Stimulated activated CD8-positive, alpha-beta memory T cell treated with anti-CD3 and anti-CD28 coated beads, Interleukin-12 subunit alpha, Interleukin-12 subunit beta, amount 100 ng/mL, for 1 hour (primary cell): ENCODE measurements at places on chromosomes 6 and 20.

GRCh38 chr6:138428944-138429598 lies 25.0 kb downstream of the HEBP2 start:
- DNase-seq: no peak

- no peak for DNase-seq
These were observed 52.3 kb downstream of the MBOAT1 start for GRCh38 chr6:20159781-20160540.

DNA sequence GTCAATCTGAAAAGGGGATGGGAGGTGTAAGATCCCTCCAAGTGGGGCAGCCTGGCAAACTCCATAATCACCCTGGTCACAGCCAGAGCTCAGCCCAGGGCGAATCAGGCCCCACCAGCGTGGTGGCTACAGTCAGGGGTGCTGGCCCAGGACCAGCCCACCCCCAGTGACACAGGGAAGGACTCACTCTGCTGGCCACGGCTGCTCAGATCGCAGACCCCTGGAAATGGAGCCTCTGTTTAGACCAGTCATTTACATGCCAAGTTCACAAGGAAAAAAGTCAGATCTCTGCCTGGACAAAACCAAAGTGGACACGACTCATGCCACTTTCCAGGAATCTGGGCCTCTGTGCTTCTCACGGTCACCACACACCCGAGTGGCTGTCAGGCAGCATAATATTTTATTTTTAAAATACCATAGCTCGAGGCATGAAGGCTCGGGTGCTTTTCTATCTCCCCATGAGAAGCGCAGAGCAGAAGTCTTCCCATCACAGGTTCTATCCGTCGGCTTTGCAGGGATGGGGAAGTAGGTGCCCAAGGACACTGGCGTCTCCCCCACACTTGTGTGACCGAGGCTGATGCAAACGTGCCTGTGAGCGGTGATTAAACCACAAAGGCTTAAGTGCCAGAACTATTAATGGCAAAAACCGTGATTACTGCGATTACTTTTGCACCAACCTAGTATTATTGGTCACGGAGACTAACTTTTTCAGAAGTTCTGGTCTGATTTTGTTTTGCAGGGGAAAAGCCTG lies 13.0 kb downstream of the PXDC1 start:
- DNase-seq: no peak

GRCh38 chr6:44245912-44246662 lies 814 bp upstream of the HSP90AB1 start:
- DNase-seq: peak; percentile 71

DNA sequence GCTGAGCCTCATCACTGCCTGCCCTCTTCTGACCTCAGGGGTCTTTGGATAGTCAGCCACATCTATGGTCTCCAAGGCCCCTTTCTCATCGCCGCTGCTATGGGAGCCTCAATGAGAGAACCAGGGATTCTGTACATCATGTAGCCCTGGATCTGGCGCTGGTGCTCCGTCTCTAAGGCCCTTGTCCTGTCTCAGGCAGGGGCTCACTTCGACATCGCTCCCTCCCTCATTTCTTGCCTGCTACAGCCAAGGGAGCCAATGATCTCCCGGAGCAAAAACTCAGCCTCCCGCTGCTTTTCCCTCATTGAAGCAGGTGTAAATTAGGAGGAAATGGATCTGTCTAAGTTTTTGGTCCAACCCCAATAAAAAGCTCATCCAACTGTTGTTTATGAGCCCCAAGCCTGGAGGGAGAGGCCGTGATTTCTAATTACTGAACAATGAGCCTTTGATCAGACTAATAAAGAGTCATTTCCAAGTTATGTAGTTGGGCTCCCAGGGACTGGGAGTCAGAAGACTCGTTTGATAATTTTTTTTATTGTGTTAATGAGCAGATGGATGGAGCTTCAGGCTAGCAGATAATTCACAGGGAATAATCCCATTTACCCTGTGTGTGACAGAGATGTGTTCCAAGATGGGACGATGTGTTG lies 30.9 kb downstream of the LBP start:
- no peak for DNase-seq

DNA sequence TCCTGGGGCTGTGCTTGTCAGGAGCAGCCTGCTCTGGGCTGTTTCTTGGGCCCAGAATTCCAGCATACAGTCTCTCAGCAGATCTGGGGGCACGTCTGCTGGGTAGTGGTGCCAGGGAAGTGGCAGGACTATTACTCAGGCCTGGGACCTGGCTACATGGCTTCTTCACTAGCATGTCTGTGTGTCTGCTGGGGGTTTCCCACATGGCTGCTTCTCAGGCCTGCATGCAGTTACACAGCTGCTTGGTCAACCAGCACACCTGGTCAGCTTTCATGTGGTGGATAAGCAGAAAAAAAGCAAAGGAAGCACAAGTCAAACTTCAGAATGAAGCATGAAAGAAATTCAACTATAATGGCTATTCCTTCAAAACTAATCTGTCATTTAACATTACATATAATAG lies 316.2 kb upstream of the NOX3 start:
- DNase-seq: no peak

GRCh38 chr6:26121141-26122004 lies 34.1 kb downstream of the HFE start:
- no peak for DNase-seq

- DNase-seq: no peak
These were observed 45.2 kb upstream of the PXDC1 start for GRCh38 chr6:3796719-3797041.

DNA sequence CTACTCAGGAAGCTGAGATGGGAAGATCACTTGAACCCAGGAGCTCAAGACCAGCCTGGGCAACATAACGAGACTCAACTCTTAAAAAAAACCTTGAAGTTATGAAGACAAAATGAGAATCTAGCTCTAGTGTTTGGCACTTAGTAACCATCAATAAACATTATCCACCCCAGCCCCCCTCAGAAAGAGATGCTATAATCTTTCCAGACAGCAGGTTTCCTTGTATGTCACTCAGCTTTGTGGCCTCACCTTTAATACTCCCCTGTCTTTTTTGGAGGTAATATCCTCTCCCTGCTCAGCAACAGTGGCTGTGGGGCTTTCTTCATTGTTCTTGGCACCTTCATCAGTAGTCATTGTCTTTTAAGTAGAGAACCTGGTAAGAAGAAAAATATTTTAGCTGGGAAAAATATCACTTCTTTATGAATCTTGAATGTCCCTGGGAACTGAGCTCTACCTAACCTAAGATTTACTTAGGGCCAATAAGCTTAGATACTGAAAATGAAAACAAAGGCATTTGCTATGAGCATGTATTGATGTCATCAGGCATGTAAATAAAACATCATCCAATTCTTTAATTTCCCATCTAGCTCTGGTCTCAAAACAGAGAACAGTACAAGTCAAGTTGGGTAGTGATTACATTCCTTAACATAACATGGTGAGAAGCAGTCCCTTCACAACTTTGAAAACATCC lies 46.1 kb downstream of the FKBP5 start:
- no peak for DNase-seq

DNA sequence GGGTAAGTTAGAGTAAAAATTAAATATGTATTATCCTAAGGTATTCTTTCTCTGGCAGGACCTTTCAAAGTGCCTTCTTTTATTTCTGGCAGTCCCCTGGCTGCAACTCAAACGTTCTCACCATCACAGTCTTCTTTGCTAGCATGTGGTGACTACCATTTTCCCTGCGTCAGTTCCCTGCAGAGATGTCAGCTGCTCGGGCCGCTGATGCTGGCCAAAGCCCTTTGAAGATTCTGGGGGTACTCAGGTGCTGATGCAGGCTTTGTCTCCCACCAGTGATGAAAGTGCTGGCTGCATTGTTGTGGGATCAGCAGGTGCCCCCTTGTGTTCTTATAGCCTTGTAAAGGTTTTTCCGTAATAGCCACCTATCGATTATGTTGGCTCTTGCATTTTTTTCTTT lies 140.1 kb downstream of the BTBD3 start:
- DNase-seq: no peak

- DNase-seq: no peak
These were observed 27.7 kb downstream of the MAP3K5 start for GRCh38 chr6:136764517-136764993.

GRCh38 chr20:17617212-17617867 lies 47.5 kb downstream of the DSTN start:
- DNase-seq: no peak

GRCh38 chr6:18492972-18493371 lies 105.8 kb downstream of the RNF144B start:
- no peak for DNase-seq

DNA sequence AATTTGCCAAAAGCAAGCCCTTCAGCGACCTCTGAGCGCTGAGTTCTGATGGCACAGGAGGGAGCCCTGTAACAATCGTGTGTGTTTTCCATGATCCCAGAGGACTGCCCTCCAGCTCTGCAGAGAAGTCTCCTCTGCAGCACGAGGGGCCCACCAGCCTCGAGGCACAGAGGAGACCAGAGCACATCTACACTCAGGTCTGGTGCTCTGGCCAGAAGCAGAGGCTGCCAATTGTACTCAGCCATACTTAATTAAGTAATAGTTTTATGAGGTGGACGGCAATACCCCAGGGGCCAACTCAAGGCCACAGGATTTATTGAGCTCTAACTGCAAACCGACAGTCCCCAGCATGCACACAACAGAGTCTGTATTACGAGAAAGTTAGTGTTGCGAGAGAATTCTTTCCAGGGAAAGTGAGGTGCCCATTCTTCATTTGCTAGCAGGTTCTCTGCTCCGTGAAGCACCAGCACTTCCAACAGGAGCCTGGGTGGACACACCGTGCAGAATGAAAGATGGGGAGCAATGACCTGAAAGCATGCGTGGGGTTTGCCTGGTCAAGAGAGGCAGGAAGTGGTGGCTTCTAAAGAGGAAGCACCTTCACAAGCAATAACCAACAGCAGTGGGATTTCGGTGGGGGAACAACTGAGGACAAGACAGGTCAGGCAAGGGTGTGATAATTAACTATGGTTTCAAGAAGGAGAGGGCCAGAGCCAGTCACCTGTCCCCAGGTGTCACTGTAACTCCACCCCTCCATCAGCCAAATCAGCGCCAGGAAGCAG lies 92.8 kb upstream of the FOXC1 start:
- DNase-seq: no peak

- DNase-seq: no peak
These were observed 3.8 kb upstream of the LPA start for GRCh38 chr6:160667639-160668481.

DNA sequence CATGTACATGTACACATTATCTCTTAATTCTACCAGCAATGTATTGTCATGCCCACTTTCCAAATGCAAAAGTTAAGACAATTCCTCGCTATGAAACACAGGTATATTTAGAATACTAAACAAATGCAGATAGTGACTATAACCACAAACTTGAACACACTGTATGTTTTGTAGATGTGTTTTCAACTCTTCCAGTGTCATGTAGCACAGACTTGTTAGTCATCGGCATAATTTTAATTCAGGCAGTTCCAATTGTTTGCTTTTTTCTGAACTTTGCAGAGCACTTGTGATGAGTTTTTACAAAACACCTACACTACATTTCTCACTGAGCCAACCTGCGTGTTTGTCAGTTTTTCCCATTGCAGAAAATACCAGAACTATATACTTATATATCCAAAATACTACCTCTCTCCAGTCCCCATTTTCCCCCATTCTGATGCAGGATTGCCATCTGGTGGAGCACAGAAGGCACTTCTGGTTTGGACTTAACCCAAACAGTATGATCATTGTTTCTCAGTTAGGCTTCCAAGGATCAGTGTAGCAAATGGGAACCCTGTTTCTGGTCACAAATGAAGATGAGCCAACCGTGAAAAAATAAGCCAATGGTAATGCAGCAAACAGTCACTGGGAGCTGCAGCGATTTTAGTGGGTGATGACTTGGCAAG lies 143.4 kb downstream of the ADGRB3 start:
- DNase-seq: no peak

DNA sequence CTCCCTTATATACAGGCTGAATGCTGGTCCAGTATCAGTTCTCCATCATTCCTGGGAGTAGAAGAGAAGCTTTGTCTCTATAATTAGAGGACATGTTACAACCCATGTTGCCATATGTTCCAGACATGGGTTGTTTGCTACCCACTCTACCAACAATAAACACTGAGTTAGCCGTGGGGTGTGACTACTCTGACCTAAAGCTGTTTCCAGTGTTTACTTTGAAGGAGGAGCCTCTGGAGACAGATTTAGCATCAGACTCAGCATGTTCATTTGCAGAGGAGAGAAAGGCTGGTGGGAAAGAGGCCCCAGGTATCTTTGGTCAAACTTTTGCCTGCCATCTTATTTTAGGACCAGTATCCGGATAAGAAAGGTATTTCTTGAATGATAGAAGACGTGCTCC lies 157.9 kb upstream of the SNX9 start:
- no peak for DNase-seq
